Activated naive CD8-positive, alpha-beta T cell treated with anti-CD3 and anti-CD28 coated beads for 36 hours (primary cell): ENCODE measurements at places on chromosomes 13 and 19. TPM values are rescaled to one million over a fixed set of nuclear protein-coding genes. Genes with fewer than 3 reads are reported as not detected.

DNA sequence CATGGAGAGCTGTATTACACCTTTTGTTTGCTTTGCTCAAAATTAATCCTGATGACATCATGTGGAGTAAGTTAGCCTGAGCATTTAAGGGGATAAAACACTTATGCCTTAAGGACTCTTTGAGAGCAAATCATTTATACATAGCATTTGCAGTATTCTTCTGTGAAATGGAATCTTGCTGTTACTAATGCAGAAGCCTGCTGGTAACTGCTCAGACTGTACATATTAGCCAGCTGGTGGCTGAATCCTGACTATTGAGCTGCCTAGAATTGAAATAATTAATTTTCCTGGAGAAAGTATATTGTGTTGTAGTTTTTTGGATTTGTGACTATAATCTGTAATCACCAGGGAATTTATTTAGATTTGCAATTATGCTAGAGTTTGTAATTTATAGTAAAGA, 363.2 kb downstream of the GPC6 start:
- no peak overlapping the region for H3K4me3 ChIP-seq
- no peaks in the 10 kb centered on the region for H3K36me3 ChIP-seq
- no peak overlapping the region for H3K27ac ChIP-seq
- H3K4me1 ChIP-seq, result no peaks in the 10 kb centered on the region
- H3K27me3 ChIP-seq, result no peaks in the 10 kb centered on the region

DNA sequence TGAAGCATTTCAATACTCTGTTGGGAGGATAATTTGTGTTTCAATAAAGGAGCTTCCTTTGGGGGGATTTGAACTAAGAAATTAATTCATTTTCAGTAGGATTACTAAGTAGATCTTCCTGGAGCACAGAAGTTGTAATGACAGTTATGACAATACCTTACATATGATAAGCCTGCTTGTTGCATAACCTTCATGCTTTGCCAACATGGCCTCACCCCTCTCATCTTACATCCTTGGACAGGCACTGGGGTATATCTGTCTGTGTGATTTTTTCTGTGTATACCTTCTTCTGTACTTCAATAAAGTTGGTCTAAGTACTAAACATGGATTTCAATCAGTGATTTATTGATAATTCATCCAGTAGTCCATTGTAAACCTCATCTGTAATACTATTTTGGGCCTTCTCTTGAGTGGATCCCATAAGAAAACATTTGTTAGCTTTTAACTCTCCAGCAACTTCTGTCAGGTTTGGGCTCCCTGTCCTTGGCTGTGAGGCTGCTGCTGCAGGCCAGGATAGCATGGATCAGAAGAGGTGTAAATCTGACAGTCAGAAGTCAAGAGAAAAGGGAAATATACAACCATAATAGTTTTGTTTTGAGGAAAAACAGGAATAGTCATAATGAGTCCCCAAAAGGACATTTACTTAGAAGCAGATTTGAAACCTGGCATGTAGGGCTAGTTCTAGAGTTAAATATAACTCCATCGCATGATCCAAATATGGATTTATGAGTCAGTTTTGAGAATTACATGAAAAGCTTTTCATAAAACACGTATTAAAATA, 422.2 kb downstream of the KLF5 start:
- H3K4me1 ChIP-seq, result no peaks in the 10 kb centered on the region
- no peaks in the 10 kb centered on the region for H3K36me3 ChIP-seq
- no peak for DNase-seq
- no peaks in the 10 kb centered on the region for H3K27me3 ChIP-seq
- H3K27ac ChIP-seq, result no peak overlapping the region
- no peak overlapping the region for H3K4me3 ChIP-seq

DNA sequence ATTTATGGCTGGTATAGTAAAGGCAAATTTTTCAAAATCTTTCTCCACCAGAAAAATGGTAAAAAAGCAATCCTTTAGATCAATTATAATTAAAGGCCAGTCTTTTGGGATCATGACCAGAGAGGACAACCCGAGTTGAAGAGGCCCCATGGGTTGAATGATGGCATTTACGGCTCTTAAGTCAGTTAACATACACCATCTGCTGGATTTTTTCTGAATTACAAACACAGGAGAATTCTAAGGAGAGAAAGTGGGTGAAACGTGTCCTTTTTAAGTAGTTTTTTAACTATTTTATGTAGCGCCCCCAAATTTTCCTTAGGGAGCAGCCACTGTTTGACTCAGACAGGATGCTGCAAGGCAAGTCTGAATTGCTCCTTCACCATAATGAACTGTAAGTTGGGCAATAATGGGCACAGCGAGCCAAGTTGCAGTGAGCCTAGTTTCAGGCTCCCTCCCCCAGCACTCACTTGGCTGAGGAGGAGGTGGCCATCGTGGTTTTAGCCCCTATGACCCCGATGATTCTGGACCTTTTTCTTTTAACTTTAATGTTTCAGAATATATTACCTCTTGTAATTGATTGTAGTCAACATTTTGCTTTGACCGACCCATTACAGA, 13.6 kb upstream of the ZNF611 start:
- H3K4me3 ChIP-seq, result no peak overlapping the region
- no peak overlapping the region for H3K27ac ChIP-seq
- no peaks in the 10 kb centered on the region for H3K4me1 ChIP-seq
- peaks cover 2% of the 10 kb centered on the region for H3K36me3 ChIP-seq
- DNase-seq, result no peak

DNA sequence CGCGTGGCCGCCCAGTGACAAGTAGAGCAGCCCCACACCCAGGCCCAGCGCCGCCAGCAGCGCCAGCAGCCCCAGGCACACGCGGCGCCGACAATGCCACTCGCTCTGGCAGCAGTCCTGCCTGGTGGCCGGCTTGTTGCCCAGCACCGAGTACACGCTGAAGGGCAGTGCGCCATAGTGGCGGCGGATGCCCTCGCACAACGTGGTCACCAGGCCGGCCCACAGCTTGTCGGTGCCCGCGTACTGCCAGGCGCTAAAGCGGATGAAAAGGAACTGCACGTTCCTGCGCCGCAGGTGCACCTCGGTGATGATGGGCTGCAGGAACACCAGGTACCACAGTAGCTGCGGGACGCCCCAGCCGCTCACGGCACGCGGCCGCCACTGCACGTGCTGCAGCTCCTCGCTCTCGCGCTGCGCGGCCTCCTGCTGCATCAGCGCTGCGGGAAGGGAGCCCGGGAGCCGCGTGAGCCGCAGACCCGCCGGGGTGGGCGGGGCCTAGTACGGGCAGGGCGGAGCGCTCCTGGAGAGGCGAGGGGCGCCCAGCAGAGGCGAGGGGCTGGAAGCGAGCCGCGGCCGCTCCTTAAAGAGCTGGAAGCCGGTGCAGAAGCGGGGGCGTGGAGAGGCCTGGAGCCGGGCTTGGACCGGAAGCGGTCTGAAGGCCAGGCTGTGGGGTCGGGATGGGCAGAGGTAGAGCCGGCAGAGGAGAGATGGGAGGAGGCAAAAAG, 7.3 kb downstream of the NKPD1 start:
- peaks cover 36% of the 10 kb centered on the region for H3K27me3 ChIP-seq
- peak; percentile 55 for DNase-seq
- peaks cover 25% of the 10 kb centered on the region for H3K4me1 ChIP-seq
- peak overlapping the region; percentile 47 for H3K4me3 ChIP-seq
- peaks cover 12% of the 10 kb centered on the region for H3K36me3 ChIP-seq

GRCh38 chr13:20814224-20814910, 40.6 kb upstream of the EEF1AKMT1 start:
- no peaks in the 10 kb centered on the region for H3K27me3 ChIP-seq
- peaks cover 6% of the 10 kb centered on the region for H3K4me1 ChIP-seq
- H3K36me3 ChIP-seq, result peaks cover 27% of the 10 kb centered on the region
- DNase-seq, result no peak
- H3K4me3 ChIP-seq, result no peak overlapping the region

GRCh38 chr13:68009546-68009945, 779.4 kb upstream of the PCDH9 start:
- DNase-seq, result no peak
- H3K4me3 ChIP-seq, result no peak overlapping the region
- no peaks in the 10 kb centered on the region for H3K27me3 ChIP-seq
- no peak overlapping the region for H3K27ac ChIP-seq
- H3K36me3 ChIP-seq, result no peaks in the 10 kb centered on the region
- H3K4me1 ChIP-seq, result no peaks in the 10 kb centered on the region

GRCh38 chr13:78341032-78341431, 262.3 kb downstream of the POU4F1 start:
- H3K36me3 ChIP-seq, result no peaks in the 10 kb centered on the region
- no peak for DNase-seq
- no peak overlapping the region for H3K27ac ChIP-seq
- no peaks in the 10 kb centered on the region for H3K4me1 ChIP-seq
- no peak overlapping the region for H3K4me3 ChIP-seq

DNA sequence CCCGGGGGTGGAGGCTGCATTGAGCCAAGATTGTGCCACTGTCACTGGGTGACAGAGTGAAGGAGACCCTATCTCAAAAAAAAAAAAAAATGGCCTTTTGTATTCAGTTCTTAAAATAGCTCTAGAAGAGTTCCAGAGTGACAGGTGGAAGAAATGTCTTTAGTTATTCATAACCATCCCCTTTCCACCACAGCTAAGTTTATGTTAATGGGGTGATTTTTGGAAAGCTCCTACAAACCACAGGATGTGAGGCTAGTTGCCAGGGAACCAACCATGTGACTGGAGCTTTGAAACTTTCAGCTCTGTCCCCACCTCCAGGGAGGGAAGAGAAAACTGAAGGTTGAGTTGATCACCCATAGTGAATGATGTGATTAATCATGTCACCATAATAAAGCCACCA, 6.9 kb downstream of the ZNF490 start:
- no peak overlapping the region for H3K4me3 ChIP-seq
- H3K27ac ChIP-seq, result peak overlapping the region; percentile 54
- DNase-seq, result peak; percentile 64
- no peaks in the 10 kb centered on the region for H3K27me3 ChIP-seq
- peaks cover 22% of the 10 kb centered on the region for H3K36me3 ChIP-seq

DNA sequence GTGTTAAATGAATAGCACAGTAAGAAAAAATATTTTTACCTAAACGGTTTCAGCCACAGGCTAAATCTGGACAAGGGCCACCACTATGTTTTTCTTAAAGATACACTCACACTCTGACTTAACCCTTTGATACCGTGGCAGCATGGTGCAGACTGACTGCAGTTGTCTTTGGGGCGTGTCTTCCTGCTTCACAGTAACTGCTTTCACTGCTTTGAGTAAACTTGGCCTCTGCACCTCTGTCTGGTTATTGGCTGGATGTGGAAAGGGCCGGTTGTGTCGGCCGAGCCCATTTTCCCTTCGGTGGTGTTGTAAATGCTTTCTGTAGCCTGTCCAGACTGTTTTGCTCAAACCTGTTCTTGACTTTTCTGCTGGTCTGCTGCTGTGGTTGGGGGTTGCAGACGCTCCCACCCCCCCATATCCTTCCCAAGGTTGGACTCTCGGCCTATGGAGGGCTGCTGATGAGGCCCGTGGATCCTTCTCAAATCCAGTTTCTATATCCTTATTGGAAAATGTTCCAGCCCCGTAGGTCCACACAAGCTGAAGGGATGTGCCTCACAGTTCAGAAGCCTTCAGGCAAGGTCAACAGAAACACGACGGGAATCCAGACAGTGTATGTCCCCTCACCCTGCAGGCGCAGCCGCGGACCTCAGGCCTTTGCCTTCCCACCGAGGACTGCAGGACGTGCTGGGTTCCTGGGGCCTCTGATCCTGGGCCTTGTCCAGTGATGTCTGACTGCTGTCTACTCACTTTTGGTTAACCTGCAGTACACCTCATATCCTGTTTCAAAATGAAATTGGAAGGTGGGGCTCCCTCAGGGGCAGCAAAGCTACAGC, 90.2 kb upstream of the RNF113B start:
- H3K4me3 ChIP-seq, result no peak overlapping the region
- no peaks in the 10 kb centered on the region for H3K4me1 ChIP-seq
- H3K27me3 ChIP-seq, result peaks cover 4% of the 10 kb centered on the region
- no peak overlapping the region for H3K27ac ChIP-seq
- no peak for DNase-seq

DNA sequence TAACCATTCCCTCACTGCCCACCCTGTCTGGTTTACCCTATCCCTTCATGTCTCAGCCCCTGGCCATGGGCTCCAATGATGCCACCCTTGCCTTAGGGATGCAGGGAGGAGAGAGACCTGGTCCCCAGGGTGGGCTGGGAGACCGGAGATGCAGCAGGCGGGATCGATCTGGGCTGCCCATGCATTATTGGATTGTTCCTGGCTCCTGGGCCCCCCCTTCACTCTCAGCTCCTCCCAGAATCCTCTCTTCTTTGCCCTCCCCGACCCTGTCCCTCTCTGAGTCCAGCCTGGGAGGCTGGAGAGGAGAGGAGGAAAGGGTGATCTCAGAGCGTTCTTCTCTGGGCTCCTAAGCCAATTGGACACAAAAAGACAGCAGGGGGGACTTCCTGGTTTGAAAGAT, 5.8 kb downstream of the KASH5 start:
- DNase-seq, result no peak
- no peak overlapping the region for H3K27ac ChIP-seq
- peaks cover 4% of the 10 kb centered on the region for H3K27me3 ChIP-seq
- H3K4me3 ChIP-seq, result no peak overlapping the region
- no peaks in the 10 kb centered on the region for H3K36me3 ChIP-seq
- H3K4me1 ChIP-seq, result peaks cover 22% of the 10 kb centered on the region

DNA sequence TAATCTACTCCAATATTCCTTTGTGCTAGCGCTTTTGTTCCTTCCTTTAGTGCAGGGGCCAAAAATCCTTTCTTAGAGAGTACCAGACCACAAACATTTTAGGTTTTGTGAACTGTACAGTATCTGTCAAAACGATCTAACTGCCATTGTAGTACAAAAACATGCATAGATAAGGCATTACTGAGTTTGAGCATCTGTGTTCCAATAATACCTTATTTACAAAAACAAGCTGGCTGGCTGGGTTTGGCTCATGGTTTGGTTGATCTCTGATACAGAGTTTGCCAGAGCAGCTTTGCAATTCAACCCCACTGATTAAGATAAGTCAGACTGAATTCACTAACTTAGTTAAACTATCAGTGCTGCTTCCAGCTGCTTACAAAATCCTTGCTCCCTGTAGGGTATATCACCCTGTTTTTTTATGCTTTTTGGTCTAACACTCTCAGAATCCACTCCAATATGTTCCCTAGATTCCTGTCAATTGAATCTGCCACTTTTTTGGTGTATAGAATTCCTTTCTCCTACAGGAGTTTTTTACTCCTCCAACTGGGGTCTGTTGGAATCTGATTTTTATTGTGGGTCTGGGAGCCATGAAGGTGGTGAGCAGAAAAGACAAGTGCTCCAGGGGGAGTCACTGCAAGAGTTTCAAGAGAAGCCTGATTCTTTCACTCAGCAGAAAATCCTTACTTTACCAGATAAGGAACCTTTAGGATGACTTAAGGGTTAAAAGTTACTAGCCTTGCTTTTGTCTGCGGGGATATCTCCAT, 1399.4 kb downstream of the EFNB2 start:
- peaks cover 17% of the 10 kb centered on the region for H3K4me1 ChIP-seq
- H3K27ac ChIP-seq, result no peak overlapping the region
- H3K4me3 ChIP-seq, result no peak overlapping the region
- peaks cover 2% of the 10 kb centered on the region for H3K36me3 ChIP-seq
- no peak for DNase-seq

DNA sequence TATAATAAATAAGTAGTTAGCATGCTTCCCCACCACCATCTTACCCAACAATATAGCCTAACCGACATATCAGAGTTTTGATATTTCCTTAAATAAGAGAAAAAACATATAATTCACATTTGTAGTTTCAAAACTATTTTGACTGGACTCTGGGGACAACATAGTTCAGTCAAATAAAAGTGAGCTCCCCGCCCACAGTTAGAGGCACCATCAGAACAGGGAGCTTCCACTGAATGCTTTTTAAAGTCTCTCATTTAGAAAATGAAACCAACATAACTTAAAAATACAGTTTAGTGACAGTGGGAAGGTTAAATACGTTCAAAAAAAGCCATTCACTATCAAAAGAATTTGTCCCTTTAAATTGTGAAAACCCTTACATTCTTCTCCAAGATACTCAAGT, 92.8 kb downstream of the EPSTI1 start:
- no peak for DNase-seq
- peaks cover 5% of the 10 kb centered on the region for H3K4me1 ChIP-seq
- H3K27ac ChIP-seq, result no peak overlapping the region
- no peak overlapping the region for H3K4me3 ChIP-seq

PSG2 gene
- not detected for total RNA-seq

LGALS14 gene
- total RNA-seq, result 0.70 TPM

PRRG2 gene
- 1.5 TPM for total RNA-seq
